ENCODE measurements at places on chromosomes 3 and 15.

- DNase-seq: no peak
Measured at GRCh38 chr3:58164906-58165821, 45.6 kb downstream of the DNASE1L3 start.

DNA sequence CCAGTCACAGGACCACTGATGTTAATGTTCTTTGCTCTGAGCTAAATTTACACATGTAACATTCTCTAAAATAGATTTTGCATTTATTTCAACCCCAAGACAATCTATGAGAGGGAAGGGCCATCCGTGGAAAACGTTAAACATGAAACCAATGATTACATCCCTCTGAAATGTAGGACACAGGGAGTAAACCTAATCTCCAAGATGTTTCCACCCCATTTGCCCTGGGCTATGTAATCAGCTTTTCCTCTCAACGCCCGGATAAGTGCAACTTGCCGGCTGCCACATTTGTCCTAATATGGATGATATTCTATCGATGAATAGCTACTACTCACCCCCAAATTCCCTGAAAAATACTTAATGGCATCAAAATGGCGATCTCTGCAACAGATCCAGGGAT is 6.4 kb upstream of the FMN1 start:
- DNase-seq: no peak

DNA sequence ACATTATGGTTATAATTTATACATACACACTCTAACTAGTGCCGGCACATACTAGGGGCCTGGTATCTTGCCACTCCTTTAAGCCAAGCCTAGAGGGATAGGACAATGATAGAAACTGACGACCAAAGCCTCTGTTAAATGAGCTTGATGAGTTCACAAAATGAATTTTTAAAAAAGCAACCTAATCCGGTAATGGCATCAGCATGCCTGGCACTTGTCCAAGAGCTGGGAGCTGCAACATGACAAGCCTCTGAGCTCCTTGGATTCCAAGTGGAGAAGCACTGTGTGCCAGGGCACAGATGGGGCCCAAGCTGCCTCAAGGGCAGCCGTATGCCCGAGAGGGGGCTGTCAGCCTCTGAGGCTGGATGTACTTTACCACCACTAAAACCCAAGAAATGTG is 9.7 kb downstream of the ETV5 start:
- DNase-seq: no peak

- DNase-seq: no peak
Measured at GRCh38 chr3:147394884-147395225, 11.5 kb downstream of the ZIC4 start.

DNA sequence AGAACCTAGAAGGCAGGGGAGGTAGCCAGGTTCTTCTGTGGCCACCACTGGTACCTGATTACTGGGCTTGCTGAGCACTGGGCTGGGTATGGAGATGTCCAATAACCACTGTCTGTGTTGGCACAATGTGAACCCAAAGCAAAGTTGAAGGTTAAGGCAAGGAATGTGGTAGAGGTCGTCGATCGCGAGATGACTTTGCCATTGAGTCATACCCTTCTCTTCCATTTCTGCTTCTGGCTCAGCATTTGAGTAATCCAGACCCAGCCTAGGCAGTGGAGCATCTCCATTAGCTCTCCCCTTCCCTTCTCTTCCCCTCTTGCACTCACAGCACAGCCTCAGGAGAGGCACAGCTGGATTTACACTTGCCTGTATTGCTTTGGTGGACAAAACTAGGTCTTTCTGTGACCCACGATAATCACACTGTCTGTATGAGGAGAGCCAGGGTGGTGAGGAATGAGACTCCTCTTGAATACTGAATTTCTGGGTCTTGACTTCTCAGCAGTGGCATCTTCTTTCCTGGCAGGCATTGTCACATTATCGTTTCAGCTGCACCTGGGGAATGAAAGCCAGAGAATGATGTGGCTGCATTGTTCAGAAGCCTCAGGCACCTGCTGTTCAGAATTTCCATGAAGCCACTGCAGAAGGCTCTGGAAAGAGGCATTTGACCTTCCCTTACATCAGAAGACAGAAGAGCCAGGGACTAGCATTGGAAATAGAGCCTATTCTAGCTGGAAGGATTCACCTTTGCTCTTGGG is 272.6 kb downstream of the PDCD6IP start:
- DNase-seq: no peak

GRCh38 chr3:16122661-16123060 is 51.8 kb upstream of the GALNT15 start:
- no peak for DNase-seq

GRCh38 chr3:151795276-151795675 is 18.6 kb upstream of the AADAC start:
- DNase-seq: no peak

GRCh38 chr15:45115312-45115820 is 1.2 kb downstream of the DUOXA2 start:
- DNase-seq: no peak
